Suprapubic skin (tissue), 4 donors: ENCODE measurements at places on chromosomes 13 and 19.

DNA sequence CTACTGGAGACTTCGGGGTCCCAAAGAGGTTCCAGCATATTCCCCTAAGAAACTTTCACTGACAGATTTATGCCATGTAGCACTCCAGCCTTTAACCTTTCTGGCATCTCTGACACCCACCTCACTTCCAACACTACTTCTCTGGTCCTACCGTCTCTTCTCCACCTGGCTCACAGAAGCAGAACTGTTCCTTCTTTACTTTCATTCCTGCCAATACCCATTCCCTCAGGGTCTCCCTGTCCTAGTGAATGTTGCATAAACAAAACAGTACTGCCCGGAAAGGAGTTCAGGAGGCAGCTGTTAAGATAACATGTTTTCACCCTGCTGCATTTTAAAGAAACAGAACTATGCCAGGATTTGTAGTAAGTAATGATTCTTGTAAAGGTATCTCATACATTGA is 136.0 kb upstream of the MIR17HG start:
- no peaks in the 10 kb centered on the region for H3K36me3 ChIP-seq
- no peak overlapping the region for H3K27ac ChIP-seq
- no peaks in the 10 kb centered on the region for H3K4me1 ChIP-seq
- no peaks in the 10 kb centered on the region for H3K27me3 ChIP-seq
- DNase-seq: no peak
- H3K4me3 ChIP-seq: no peak overlapping the region

DNA sequence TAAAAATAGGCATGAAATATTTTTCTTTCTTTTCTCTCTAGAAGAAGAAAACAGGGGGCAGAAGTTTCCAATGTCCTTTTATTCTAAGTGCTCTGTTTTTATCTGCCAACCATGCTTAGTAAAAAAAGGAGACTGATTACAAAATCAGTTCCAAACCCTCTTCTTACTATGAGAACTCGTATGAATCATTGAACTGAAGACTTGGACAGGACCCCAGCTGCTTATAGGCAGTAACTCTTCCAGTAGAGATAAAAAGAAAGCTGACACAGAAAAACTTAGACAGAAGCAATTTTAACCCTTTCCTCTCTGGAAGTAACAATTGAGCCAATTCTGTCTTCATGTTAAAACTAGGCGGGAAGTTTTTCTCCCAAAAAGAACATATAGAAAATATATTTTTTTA is 24.5 kb upstream of the FREM2 start:
- H3K4me3 ChIP-seq: no peak overlapping the region
- H3K27ac ChIP-seq: no peak overlapping the region
- no peaks in the 10 kb centered on the region for H3K27me3 ChIP-seq

- H3K36me3 ChIP-seq: peaks cover 24% of the 10 kb centered on the region
- no peak overlapping the region for H3K4me3 ChIP-seq
- no peaks in the 10 kb centered on the region for H3K27me3 ChIP-seq
- no peak for DNase-seq
- H3K27ac ChIP-seq: no peak overlapping the region
- peaks cover 38% of the 10 kb centered on the region for H3K4me1 ChIP-seq
Measured at GRCh38 chr19:54199401-54199800, 1.3 kb upstream of the RPS9 start.

GRCh38 chr19:28823338-28823961 is 389.5 kb downstream of the UQCRFS1 start:
- no peak overlapping the region for H3K27ac ChIP-seq
- no peak overlapping the region for H3K4me3 ChIP-seq
- no peaks in the 10 kb centered on the region for H3K36me3 ChIP-seq

DNA sequence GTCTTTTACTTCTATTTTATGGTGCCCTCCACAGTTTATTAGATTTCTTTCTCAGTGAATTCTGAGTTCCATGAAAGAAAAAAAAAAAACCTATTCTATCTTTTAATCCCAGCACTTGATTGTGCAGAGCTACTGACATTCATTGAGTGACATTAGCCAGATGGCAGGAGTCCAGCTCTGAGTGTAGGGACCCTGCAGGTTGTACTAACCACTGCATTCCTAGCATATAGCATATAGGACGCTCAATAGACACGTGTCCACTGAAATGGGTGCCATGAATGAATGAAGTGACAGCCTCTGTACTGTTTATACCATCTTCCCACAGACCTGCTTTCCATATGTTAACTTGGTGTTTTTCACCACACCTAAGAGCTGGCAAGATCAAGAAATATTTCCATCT is 206.3 kb downstream of the RAP2A start:
- H3K36me3 ChIP-seq: no peaks in the 10 kb centered on the region
- H3K4me3 ChIP-seq: no peak overlapping the region
- no peak overlapping the region for H3K27ac ChIP-seq
- no peaks in the 10 kb centered on the region for H3K27me3 ChIP-seq
- no peak for DNase-seq

GRCh38 chr13:80462037-80462436 is 121.1 kb upstream of the SPRY2 start:
- H3K4me3 ChIP-seq: no peak overlapping the region
- H3K4me1 ChIP-seq: no peaks in the 10 kb centered on the region
- DNase-seq: no peak
- no peaks in the 10 kb centered on the region for H3K27me3 ChIP-seq
- H3K36me3 ChIP-seq: no peaks in the 10 kb centered on the region

- DNase-seq: no peak
- no peak overlapping the region for H3K27ac ChIP-seq
- no peak overlapping the region for H3K4me3 ChIP-seq
Measured at GRCh38 chr19:38922482-38922881, 8.1 kb downstream of the SARS2 start.
